ENCODE measurements at places on chromosomes 16 and 17.

DNA sequence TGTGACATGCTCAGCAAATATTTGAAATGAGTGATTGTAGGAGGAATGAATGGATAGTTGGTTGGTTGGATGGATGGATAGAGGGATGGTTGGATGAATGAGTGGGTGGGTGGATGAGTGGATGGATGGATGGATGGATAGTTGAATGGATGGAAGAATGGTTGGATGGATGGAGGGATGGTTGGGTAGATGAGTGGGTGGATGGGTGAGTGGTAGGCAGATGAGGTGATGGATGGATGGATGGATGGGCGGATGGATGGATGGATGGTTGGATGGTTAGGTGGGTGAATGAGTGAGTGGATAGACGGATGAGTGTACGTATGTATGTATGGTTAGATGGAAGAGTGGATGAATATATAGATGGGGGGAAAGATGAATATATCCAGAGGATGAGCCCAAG is 137.7 kb downstream of the RBFOX1 start:
- DNase-seq, result no peak

DNA sequence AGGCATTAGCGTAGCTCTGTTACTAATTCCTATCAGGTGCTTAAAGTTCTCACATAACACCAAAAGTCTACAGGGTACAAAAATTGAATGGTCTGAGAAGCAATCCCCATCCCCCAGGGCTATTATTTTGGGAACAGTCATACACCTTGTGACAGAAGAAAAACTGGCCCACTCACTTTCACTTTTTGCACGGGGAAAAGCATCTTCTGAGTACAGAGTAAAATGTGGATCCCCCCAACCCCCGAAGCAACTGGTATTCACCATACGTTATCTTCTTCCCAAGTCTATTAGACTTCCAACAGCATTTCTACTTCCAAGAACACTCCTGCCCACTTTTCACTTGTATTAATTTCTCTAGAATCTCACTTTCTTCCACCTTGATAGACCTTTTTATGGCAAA is 11.8 kb downstream of the GGA3 start:
- no peak for DNase-seq

- DNase-seq, result no peak
These were observed 32.8 kb downstream of the TANC2 start for GRCh38 chr17:62998665-62999393.

DNA sequence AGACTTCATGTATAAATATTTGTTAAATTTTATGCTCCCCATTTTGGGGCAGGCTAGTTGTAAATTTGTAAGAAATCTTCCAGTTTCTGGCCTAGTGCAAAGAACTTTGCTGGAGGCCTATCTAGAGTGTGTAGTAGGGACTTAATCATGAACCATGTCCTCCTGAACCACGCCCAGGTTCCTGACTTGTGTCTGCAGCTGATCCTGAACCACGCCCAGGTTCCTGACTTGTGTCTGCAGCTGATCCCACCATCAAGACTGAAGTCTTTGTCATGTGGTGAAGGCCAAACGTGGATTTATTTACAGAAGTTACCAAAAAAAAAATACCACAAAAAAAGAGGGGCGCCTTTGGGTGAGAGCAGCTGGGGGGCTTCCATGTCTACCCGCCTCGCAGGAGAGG is 33.1 kb downstream of the LMF1 start:
- DNase-seq, result no peak

DNA sequence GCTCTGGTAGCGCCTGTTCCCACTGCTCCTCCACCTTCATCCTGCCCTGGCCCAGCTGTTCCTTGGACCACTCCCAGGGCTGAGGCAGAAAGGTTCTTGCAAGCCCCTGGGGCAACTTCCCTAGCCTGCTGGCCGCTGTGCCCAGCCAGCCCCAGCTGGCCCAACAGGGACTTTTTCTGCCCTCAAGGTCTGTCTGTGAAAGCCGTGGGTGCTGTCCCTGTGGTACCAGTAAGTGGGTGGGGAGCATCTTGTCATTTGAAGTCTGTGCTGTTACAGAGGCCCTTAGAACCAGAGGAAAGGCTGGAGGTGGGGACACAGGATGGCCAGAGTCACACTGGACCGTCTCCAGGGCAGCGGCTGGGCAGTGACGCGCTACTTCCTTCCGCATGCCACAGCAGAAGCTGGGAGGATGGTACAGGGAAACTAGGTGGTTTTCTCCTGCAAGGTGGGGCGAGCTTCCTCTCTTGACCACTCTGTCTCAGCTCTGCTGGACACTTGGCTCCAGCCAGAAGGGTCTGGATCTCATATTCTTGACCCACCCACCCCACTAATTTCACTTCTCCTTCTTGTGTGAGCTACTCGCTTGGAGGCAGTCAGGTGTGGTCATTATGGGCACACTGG is 87.8 kb downstream of the PLCG2 start:
- no peak for DNase-seq

- DNase-seq, result no peak
These were observed 15.0 kb upstream of the KCNJ18 start for GRCh38 chr17:21677126-21677910.

DNA sequence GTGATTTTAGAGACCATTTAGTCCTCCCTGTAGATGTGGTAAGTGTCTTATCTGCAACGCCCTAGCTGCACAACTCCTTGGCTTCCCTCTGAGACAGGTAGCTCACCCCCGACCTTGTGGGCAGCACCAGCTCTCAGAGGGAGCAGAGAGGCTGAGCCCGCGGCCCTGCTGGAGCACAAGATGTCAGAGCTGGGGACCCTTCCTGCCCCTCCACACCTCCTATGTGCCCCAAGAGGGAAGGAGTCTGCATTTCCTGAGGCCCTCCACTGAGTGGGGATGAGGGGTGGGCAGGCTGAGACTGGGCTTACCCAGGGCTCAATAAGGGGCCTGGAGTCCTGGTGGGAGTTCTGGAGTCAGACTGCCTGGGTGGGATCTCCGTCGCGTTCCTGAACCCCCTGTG is 12.2 kb upstream of the ADGRG1 start:
- no peak for DNase-seq

- no peak for DNase-seq
These were observed 684 bp upstream of the NUDT16L1 start for GRCh38 chr16:4692460-4693295.
